Stimulated activated CD4-positive, alpha-beta T cell treated with anti-CD3 and anti-CD28 coated beads, Interleukin-2, amount 100 ng/mL, for 4 hours (primary cell): ENCODE measurements at places on chromosomes 3 and 15.

DNA sequence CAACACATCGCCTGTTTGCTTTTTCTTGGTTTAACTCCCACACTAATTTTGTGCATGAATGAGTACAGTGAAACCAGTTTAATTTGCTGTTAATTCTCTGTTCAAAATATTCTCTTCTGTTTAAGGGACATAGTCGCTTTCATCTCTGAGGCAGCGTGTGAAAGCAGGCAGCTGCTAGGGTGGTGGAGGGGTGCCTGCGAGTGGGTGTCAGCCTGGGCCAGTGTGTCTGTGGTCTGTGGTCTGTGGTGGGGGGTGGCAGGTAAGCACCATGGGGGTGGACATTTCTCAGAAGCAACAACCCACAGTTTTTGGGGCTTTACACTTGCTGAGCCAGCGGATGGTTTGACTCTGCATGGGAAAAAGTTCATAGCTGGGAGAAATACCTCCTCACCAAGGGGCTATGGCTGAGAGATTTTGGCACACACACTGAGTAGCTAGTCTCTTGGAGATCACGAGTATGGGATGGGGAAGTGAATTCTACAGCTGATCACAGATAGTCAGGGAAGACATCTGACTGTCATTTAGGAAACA is 109.2 kb downstream of the EPHB1 start:
- no peak for DNase-seq

- DNase-seq = no peak
Measured at GRCh38 chr3:32912046-32912445, 39.4 kb upstream of the CCR4 start.

- DNase-seq = no peak
Measured at GRCh38 chr3:141828890-141829289, 47.6 kb upstream of the ATP1B3 start.

- DNase-seq = no peak
Measured at GRCh38 chr15:30859091-30859874, 44.4 kb upstream of the FAN1 start.

- no peak for DNase-seq
Measured at GRCh38 chr3:89434621-89435380, 327.4 kb downstream of the EPHA3 start.

- DNase-seq = no peak
Measured at GRCh38 chr3:171072432-171072831, 45.9 kb upstream of the SLC2A2 start.

DNA sequence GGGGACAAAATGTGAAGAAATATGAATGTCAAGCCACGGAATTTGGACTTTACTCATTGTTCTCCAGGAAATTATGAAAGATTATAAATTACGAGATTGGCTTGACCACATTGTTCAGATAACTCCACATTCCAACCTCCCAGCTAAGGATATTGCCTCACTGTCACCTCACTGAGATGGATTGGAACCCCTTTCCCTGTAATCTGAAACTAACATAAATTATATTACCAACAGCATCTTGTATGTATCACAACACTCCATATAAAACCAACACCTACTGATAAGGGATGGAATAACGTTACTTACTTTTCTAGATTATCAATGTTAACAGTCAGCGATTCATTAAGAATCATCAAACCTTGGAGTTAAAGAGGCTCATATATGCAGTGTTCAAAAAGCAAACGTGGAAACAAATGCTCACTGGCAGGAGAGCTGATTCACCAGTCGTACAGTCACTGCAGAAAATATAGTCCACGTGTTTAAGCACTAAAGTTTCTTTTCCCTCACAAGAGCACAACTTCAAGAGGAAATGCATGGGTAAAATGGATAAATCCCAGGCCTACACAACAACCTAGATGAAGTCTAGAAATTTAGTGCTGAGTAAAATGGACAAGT is 451.5 kb downstream of the FGF12 start:
- DNase-seq = no peak

DNA sequence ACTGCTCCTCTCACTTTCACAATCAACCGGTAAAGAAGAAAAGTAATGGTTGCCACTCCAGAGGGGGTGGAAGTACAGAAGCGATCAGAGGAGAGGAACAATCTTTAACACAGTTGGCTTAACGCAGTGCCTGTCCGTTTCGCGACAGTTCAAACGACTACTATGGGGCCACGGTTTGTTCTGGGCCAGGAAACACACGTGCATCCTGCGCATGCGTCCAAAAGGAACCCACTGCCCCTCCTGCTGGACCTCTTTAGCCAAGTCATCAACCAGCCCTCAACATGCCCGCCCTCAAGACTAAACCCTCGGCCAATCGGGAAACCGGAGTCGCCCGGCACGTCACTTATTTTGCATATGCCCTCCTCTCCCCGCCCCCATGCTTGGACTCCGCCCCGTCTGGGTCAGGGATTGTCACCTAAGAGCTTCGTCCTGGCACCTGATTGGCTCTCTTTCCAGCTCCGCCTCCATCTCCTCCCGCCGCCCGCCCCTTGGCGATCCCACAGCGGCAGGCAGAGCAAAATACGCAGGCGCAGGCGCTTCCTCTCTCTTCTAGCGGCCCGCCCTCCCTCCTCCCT is 345 bp upstream of the CDV3 start:
- DNase-seq = peak; percentile 100

DNA sequence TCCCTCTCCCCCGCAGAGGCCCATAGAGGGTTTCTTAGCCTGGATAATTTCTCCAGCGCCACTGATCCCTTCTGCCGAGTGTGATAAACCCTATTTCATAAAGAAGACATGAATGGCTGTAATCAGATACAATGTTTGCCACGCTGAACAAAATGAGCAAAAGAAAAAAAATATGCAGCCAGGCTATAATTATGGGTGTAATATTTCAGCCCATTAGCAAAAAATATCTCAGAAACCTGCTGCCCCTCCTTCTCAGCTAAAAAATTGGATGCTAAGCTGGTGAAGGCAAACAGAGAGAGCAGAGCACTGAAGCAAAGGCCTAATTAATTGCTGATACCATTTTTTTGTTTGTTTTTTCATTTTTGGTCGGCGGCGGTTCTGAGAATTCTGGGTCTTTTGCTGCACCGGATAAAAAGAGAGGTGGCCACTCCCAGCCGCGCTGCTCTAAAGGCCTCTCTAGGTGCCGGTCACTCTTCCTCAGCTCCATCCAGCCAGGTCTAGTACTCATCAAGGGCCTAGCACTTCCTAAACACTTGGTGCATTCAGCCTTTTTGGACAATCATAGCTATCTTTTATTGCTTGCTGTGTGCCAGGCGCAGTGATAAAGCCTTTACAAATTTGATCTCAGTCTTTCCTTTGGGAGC is 128.7 kb upstream of the TLE3 start:
- no peak for DNase-seq

GRCh38 chr3:173221010-173221409 is 80.0 kb upstream of the SPATA16 start:
- DNase-seq = no peak

GRCh38 chr3:188156056-188156455 is 2.1 kb downstream of the LPP start:
- no peak for DNase-seq

- no peak for DNase-seq
Measured at GRCh38 chr3:30638685-30639412, 32.4 kb downstream of the TGFBR2 start.

GRCh38 chr15:83320844-83321243 is 36.4 kb upstream of the BNC1 start:
- DNase-seq = no peak

GRCh38 chr3:120304616-120305015 is 19.6 kb upstream of the GPR156 start:
- DNase-seq = no peak

DNA sequence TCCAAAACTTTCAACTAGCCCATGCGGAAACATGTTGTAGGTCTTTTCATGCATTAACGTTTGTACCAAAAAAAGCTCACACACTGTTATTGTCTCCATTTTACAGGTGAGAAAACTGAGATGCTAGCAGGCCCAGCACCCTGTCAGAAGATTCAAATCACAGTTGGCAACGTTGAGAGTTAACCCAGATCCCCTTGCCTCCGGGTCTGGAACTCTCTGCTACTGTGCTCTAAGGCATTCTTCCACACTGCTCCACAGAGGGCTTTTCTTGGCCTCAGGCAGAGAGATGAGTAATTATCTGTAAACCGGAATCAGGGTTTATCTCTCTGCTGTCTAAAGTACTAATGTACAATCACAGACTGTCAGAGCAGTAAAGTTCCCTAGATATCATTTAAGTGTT is 186.0 kb upstream of the LPP start:
- DNase-seq = no peak

GRCh38 chr15:94844198-94844537 is 612.8 kb downstream of the MCTP2 start:
- no peak for DNase-seq

- no peak for DNase-seq
Measured at GRCh38 chr3:191417457-191417729, 43.6 kb upstream of the PYDC2 start.

- no peak for DNase-seq
Measured at GRCh38 chr3:25235466-25235865, 192.6 kb upstream of the RARB start.

DNA sequence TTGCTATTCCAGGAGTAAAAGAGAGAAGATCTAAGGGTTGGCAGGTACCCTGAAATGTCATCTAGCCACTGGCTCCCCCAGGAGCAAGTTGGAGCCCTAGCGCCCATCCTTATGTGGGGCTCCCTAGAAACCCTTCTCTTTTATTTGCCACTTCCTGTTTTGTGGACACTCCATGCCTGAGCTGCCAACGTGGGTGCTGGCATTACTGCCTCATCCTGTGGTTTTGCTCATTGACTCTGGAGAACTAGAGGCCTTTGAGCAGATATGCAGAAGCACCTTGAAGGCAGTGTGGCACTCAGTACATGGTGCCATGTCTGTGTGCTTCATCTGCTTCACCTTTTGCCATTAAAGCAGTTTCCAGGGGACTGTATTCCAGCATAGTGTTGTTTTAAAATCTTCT is 8.1 kb downstream of the EDEM1 start:
- no peak for DNase-seq

DNA sequence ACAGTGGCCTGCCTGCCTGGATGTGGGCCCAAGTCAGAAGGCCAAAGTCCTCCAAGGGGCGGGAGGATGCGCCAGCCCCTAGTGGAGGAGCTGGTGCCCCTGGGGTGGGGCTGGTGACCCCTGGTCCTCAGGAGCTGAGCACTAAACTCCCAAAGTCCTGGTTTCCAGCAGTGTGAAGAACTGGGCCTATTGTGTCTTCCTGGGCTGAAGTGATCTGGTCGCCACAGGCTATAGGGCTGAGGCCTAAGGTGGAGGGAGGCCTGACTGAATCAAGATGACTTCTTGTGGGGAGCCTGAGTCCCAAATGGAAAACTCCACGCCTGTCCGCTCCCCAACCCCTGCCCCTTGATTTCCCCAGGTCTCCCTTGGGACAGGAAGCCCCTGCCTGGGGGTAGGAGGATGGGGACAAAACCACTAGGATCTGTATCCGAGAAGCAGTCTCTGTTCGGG is 753 bp upstream of the FES start:
- no peak for DNase-seq

DNA sequence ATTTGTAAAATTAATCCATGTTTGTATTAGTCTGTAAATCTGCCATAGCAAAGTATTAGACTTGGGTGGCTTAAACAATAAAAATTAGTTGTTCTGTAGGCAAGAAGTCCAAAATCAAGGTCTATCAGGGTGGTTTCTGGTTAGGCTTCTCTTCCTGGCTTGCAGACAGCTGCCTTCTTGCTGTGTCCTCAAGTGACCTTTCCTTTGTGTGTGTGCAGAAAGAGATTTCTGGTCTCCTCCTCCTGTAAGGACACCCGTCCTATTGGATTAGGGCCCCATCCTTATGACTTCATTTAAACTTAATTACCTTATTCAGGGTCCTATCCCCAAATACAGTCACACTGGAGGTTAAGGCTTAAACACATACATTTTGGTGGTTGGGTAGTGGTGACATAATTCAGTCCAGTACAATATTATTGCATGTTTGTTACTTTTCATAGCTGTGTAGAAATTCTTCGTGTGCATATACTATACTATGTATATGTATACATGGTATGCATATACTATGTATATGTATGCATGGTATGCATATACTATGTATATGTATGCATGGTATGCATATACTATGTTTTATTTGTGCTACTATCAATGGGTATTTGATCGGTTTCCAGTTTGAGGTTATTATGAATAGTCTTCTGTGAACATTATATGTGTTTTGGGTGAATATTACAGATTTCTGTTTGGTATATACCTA is 57.9 kb upstream of the RNU6-1 start:
- no peak for DNase-seq

DNA sequence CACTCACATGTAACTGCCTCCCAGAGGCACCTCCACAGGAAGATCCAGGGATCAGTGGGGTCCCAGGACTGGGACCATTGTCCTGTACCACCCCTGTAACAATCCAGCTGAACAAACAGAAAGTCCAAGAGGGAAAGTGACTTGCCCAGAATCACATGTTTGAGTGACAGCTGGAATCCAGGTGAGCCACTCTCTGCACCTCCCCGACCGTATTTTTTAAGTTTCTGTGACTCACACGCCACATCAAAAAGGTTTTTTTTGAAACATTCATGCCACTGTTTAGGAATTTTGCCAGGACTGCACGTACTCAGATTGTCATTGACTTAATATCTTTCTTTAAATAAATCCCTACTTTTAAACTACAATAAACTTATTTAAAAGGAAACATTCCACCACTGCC is 9.8 kb upstream of the SLC6A1 start:
- no peak for DNase-seq

- DNase-seq = no peak
Measured at GRCh38 chr15:101255051-101255395, 3.2 kb upstream of the CHSY1 start.

GRCh38 chr15:61025781-61026180 is 203.3 kb downstream of the RORA start:
- no peak for DNase-seq

- DNase-seq = no peak
Measured at GRCh38 chr3:11154953-11155325, 646 bp downstream of the HRH1 start.

DNA sequence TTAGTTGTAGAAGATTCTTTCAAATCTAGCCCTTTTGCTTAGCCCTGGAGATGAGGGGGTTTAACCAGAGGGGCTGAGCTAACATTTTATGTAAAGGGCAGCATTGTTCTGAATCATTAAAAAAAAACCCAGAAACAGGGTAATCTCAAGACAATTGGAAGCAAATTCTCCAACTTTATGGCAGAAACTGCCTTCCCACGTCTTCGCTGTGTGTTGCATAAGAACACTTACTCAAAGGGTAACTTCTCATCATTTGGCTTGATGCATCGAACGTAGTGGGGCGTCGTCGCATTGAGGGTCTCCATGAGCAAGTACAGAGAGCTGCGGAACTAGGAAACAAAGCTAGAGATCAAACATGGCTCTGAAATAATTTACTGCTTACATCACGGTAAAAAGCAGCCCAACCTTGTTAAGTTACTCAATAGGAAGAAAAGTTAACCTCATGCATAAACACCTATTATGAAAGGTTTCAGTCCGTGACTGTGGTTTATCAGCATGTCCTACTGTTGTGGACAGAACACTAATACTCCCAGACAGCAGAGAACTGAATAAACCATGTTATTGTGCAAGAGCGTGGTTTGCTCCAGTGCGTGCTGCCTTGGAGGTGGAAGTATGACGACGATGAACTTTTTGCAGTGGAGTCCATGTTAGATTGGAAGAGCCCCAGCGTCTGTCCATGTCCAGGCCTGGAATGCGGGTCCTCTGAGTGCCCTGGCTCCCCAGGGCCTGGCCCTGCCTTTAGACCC is 48.7 kb downstream of the MYO5C start:
- no peak for DNase-seq
